ENCODE measurements at places on chromosomes 2 and 18.

DNA sequence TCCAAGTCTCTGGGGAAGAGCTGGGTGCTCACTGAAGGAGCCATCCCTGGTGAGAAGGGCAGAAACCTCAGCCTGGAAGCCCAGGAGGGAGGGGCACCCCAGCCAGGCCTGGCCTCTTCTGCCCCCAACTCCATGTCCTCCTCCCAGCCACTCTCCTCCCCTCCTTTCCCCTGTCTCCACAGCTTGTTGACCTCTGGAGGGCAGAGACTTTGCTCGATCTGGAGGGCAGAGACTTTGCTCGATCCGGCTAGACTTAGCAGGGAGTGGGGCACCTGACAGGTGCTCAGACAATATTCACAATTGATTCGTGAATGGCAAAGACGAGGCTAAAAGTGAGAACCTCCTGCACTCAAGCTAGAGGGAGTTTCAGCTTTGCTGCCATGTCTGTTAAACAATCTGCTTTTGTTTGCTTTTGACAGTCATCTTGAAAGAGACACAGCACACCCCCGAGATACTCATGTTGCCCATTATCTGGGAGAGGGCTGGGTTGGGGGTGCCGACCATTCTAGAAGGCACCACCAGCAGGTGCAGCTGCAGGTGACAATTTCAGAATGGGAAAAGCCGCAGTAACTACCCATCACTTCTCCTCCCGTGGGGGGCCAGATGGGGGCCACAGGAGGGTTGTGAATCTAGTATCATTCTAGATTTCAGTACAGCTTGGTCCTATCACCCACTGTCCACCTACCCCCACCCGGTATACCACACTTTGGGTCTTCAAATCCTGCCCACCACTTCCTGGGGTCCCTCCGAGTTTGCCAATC lies 54.8 kb downstream of the DNMT3A start:
- no peak for DNase-seq

GRCh38 chr18:49833814-49834213 lies 20.5 kb upstream of the ACAA2 start:
- DNase-seq: no peak

- no peak for DNase-seq
Measured at GRCh38 chr2:9273486-9274130, 67.0 kb downstream of the ASAP2 start.

- DNase-seq: no peak
Measured at GRCh38 chr2:68059784-68060525, 2.8 kb downstream of the C1D start.

- DNase-seq: no peak
Measured at GRCh38 chr2:173436088-173436487, 81.4 kb downstream of the CDCA7 start.

DNA sequence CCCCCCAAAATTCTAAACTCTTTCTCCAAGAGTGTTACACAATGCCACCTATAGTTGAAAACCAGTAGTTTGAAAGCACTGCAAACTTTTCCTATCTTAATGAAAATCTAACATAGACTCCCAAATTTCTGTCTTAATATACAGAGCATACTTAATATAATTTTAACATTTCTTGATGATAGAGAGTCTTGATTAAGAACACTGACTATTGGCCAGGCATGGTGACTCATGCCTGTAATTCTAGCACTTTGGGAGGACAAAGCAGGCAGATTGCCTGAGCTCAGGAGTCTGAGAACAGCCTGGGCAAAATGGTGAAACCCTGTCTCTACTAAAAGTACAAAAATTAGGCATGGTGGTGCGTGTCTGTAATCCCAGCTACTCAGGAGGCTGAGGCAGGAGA lies 34.2 kb downstream of the ASXL2 start:
- DNase-seq: no peak

GRCh38 chr18:52394602-52395001 lies 54.6 kb downstream of the DCC start:
- DNase-seq: no peak

DNA sequence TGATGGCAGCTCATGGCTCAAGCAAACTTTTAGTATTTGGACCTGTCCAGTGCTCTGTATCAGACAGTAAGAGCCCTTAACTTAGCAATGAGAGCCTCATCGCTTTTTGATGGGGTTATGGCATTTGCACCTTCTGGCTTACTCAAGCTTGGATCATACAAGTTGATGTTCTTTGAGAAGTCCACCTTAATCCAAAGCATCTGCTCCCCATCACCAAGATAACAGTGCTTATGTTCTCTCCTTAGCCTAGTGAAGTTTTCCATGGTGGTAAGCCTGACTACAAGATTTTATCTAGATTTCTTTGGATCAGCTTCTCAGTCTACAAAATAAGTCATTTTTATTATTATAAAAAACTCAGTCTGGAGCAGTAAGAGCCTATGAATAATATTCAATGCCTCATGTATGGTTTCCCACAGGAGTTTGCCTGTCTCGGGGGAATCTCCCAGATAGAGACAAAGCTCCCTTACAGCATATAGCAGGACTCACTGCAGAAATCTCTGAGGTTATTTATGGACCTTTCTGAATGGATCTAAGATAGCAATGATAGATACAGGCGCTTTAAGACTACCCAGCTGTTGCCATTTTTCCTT lies 472.2 kb upstream of the LINC00305 start:
- DNase-seq: no peak

DNA sequence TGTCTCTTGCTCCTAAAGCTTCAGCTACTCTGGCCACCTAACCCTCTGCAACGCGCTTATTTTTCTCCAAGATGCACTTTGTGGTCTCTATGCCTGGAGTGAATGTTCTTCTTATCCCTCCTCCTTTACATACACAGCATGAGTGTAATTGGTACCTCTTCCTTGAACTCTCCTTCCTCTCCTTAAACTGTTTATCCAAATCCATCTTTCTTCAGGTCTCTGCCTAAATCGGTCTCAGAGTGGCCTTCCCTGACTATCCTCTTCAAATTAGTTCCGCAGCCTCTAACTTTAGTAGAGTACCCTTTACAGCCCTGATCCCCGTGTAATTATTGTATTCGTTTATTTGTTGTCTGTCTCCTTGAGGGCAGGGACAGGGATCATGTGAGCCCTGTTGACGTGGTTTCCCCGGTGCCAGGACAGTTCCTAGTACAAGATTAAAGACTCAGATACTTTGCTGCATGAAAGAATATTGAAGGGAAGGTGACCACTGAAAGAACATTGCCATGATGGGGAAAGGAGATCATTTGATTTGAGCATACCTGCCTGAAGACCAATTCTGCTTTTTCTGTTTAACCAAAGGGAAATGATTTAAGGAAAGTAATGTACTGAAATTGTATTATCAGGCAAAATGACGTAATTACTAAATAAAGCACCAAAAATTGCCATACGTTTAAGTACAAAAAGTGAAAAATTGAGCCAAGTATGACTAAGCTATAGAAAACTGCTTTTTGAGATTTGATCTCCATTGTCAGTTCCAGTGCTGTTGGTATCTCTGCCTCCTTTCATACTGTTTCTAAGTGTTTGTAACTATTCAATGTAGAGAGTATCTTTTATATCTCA lies 1.2 kb downstream of the CNOT9 start:
- DNase-seq: no peak

- no peak for DNase-seq
Measured at GRCh38 chr2:44522846-44523245, 161.1 kb downstream of the CAMKMT start.

DNA sequence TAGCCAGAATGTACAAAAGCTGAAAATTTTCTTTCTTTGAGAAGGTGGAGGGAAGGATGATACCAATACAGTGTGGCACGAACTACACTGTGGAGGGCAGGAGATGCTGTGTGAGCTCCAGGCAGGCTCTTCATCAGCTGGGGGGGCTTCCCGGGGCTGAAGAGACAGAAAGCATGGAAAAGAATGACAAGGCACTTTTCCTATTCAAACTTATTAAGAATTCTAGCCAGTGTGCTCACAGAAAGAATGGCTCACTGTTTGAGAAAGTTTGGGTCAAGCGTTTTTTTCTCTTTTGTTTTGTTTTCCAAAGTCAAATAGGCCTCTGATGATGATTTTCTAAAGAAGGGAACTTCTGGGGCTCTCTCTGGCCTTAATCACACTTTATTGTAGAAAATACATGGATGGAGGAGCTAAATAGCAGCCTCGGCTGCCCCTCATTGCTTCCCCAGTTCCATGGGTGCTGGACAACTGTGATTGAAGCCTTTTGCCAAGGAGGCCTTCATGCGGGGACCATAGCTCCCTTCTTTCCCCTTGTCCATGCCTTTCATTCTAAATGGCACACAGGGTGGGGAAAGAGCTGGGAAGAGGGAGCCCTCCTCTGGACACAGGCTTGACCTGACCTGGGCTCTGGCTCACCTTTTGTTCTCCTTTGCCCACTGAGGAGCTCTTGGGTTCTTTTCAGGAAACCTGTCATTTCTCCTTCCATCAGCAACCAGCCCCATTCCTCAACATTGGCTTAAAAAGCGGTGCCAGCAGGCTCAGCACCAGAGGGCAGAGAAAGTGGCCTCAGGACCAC lies 130.6 kb downstream of the TDRD15 start:
- no peak for DNase-seq

DNA sequence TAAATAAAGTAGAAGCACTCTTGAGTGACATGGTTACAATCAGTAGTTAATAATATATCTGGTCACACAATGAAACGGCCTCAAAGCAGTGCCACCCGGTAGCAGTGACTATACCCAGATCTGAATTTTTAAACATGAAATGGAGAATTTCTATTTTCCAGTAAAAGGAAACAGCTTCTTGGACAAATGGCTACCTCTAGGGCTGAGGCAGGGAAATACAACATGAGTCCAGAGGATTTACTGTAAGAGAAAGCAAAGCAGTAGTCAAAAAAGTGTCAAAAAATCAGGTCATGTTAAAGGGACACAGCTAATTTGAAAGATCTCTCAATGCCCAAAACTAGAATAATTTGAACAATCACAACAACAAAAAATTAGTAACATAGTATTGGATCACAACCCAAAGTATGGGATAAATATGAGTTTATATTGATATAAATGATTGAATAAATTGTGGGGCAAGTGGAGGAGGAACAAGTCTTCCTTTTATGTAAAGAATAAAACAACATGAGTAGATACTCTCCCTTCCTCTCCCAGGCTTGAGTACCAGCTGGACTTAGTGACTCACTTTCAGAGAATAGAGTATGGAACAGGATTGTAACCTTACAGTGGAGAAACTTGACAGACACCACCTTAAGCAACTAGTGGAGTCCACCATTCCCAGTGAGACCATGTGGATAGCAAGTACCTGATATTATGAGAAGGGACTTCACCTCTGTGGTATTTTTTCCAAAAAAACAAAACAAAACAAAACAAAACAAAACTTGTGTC lies 180.8 kb downstream of the MBD2 start:
- DNase-seq: no peak

DNA sequence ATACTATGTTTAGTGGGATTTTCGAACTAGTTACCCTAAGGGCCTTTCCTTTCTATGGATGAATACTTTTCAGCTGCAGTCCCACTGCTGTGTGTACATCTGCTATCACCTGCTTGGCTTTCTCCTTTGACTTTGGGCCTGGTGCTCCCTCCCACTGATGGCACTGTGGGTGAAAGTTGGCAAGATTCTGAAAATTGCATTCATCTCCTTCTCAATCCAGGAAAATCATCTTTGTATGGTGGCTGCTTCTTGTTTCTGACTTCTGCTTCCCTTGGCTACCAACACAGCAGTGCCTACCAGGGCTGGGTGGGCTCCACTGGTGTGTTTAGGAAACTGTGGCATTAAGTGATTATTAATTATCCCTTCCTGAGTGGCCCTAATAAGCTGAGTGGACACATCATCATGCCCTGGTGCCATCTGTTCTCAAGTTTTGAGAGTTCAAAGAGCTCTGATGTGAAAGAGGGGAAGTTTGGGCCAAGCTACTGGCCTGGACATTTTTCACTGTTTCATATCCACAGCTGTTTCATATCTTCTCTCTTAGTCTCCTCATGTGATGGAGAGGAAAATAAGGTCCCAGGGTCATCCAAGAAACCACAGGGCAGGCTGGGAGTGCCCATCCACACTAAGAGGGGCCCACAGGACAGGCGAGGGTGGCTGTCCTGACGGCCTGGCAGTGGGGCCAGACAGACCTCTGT lies 16.7 kb downstream of the HK2 start:
- no peak for DNase-seq

DNA sequence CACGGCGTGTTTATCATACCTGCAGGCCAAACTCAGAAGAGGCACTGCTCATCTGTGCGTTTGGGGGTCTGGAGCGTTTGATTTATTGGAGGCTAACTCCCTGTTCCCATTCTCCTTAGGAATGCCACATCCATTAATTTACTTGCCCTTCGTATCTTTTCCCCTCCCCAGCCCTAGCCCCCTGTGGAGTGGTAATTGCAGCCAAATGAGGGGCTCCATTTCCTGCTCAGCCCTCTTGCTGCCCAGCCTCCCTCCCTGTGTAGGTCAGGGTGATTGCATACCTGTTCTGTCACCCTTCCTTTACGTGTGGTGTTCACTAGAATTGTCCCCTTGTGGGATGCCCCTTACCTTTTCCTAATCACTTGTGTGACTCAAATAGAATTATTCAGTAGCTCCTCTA lies 120.4 kb downstream of the MAP3K20 start:
- no peak for DNase-seq

- DNase-seq: no peak
Measured at GRCh38 chr2:98505311-98505808, 60.7 kb downstream of the INPP4A start.

- no peak for DNase-seq
Measured at GRCh38 chr2:60391649-60392375, 161.6 kb downstream of the BCL11A start.

DNA sequence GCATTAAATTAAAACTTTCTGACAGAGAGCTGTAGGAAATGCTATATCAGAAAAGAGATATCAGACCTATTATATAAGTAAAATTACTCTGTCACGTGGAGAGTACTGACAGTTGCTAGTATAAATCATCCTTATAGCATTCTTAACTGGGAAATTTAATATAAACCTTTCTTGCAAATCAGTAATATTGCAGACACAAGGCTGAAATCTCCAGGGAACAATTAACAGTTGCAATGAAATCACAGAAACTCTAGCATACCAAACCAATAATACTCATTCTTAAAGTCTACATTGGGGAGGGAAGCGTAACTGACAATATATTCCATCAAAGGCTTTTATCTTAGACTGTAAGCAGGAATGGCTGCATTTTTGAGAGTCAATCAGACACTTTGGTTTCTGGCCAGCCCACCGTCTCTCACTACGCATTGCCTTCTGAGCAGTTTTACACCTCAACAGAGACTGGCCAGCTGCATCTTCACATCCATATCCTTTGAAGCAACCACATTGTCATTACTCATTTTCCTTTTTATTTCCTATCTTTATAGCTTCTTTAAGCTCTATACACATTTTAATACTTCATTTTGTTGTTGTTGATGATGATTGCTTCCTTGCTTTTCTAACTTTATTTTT lies 536.0 kb upstream of the CDH2 start:
- DNase-seq: no peak

GRCh38 chr2:98806236-98806697 lies 75.3 kb upstream of the MGAT4A start:
- peak; percentile 1 for DNase-seq

GRCh38 chr2:28419443-28420270 lies 27.0 kb downstream of the FOSL2 start:
- DNase-seq: no peak

GRCh38 chr2:132772340-132772739 lies 102.3 kb upstream of the LYPD1 start:
- DNase-seq: no peak

- DNase-seq: no peak
Measured at GRCh38 chr2:28952836-28953211, 28.3 kb upstream of the TOGARAM2 start.

Data from NCI-H774 (cell line).